ENCODE measurements at places on chromosomes 3 and 15.

GRCh38 chr3:5052247-5052646 is 69.8 kb upstream of the ARL8B start:
- no peak for DNase-seq

- no peak for DNase-seq
Measured at GRCh38 chr15:56298723-56299122, 55.0 kb upstream of the RFX7 start.

GRCh38 chr15:71659730-71660067 is 150.7 kb upstream of the NR2E3 start:
- DNase-seq, result no peak

DNA sequence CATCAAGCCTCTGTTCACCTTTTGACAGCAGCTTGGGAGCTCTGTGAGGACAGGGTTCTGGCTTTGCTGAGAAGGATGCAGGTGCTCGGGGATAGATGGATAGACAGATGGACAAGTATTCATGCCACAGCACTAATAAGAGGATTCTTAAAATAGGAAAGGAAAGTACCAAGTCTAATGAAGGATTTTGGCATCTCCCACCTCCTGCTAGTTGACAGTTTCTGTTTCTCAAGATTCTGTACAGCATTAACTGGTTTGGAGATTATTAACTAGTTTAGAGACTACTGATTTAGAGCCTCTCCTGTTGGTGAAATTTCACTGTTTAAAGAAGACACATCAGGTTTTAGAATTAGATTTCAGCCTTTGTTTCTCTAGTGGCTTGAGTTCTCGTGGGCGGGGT is 152.3 kb downstream of the CACNA1D start:
- DNase-seq, result no peak

DNA sequence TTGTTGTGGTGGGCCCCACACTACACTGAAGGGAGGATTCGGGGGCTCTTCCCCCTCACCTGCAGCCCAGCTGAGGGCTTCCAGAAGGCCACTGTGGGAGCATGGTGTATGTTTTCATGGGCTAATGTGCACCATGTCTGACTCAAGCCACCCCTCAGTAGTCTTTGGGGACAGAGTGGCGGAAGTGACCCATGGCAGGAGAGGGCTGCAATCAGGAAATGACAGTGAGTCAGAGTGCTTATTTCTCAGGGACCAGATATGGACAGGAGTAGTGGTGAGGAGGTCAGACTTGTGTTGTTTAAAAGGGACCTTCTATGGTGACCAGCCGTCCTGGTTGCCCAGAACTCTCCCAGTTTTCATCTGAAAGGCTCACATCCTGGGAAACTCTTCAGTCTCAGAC is 32.8 kb upstream of the SLC9A9 start:
- no peak for DNase-seq

DNA sequence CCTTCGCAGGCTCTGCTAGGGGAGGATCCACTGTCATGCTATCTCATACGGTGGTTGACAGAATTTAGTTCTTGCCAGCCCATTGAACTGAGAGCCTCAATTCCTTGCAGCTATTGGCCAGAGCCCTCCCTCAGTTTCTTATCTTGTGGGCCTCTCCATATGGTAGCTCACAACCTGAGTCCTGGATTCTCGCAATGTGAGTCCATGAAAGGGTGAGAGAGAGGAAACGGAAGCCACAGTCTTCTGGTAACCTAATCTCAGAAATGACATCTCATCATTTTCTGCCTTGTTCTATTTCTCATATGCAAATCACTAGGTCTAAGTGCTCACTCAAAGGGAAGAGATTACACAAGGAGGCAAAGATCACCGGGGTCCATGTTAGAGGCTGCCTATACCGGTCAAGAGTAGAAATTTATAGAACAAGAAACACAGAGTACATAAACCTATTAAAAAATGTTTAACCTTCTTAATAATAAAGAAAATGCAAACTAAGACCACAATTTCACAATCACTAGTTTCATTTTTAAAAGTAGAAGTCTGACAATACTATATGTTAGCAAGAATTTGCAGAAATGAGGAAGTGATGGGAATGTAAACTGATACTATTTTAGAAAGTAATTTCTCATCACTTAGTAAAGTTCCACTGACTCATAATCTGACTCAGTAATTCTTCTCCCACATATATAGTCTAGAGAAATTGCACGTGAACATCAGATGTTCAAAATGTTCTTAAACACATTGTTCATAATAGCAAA is 378.4 kb upstream of the AGTR1 start:
- peak; percentile 41 for DNase-seq

DNA sequence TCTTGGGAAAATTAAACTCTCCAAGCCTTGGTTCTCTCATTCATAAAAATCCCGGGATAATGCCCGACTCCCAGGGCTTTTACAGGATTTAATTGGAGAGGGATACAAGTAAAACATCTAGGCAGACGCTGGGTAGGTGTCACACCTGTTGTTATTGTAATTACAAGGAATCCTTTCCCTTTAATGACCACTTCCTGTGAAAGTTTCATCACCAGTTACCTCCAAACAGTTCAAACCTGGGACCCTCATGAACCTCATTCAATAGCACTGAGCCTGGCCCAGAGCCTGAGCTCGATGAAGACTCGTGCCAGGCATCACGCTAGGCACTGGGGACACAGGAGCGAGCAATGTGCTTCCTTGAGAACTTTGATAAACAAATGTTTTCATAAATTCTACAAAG is 2.1 kb upstream of the RYK start:
- no peak for DNase-seq

DNA sequence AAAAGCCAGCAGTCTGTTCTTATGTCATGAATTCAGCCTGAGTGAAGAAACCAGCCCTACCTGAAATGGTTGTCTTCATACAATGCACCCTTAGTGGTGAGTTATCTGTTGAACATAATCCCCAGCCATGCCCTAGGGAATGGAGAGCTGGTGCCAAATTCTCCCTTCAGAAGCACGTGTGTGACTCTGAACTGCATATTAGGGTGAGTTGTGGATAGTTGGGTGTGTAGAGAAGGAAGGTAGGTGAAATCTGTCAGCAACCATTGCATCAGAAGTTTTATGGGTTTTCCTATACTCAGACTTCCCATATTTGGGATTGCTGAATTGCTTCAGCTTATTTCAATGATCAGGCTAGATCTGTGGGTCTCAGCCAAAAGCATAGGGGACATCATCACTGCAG is 46.5 kb upstream of the TP63 start:
- no peak for DNase-seq

GRCh38 chr3:97979610-97980009 is 7.4 kb upstream of the RIOX2 start:
- DNase-seq, result no peak

DNA sequence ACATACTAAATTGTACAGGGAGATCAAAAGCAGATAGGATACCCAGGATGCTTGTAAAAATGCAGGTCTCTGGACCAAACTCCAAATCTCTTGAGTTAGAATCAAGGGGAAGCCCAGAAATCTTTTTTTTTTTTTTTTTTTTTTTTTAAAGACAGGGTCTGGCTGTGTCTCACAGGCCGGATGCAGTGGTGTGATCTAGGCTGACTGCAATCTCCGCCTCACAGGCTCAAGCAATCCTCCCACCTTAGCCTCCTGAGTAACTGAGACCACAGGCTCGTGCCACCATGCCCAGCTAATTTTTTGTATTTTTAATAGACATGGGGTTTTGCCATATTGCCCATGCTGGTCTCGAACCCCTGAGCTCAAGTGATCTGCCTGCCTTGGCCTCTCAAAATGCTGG is 373.5 kb downstream of the SHQ1 start:
- peak; percentile 40 for DNase-seq

DNA sequence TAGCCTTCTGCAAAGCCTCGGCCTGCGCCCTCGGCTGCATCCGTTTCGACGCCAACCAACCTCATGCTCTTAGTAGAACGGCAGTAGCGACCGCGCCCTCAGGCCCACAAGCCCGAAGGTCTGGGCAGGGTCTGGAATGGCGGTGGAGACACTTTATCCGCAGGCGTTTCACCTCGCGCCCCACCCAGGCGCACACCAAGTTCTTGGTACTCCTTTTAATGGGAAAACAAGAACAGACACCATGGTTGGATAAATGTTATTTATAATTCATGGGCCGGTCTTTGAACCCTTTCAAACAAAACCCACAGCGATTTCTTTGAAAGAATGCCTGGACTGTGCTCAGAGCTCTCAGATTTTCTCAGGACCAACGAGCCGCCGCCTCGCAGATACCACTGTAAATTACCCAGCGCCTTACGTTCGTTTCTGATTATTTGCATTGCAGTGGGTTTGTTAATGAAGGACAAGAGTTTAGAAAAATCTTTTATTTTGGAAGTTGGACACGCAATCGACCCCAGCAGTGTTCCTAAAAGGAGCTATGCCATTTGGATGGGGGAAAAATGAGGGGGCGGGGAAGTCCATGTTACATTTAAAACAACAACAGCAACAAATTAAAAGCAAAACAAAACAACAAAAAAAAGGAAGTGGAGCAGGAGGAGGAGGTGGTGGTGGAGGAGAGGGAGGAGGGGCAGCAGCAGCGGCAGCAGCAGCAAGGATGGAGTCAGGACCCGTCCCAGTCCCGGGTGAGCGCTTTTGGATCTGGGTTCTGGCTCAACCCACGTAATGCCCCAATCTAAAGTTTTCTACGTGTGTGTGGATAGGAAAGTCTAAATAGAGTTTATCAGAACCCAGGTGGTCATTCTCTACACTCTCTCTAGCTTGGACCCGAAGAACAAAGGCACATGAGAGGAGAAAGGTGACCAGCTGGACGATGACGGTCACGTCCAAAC is 993 bp upstream of the ISL2 start:
- DNase-seq, result peak; percentile 62

DNA sequence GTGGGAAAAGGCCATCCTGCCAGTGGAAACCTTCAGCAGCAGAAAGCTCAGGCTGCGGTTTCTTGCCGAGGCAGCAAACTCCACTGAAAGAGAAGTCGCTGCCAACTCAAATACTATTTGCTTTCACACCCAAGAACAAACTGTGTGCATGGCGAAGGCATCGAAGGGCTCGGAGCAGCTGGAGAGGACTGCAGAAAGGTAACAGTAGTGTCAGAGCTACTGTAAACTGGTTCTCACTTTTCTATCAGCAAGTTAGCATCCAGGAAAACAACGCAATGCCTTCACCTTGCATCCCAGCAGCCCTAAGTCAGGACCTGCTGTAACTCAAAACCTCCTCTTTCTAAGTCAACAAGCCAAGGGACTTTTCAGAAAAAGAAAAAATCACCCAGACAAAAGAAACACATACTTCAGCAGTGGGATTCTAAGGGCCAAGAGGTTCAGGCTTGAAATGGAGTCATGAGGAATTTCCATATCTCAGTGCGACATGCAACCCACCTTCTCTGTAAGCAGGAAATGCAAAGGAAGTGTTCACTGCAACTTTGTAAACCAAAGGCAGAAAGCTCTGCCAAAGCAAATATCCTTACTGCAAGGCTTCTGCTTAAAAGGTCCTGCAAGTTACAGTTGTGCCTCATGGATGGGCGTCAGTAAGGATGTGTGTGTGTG is 193.5 kb downstream of the FOXP1 start:
- peak; percentile 84 for DNase-seq

DNA sequence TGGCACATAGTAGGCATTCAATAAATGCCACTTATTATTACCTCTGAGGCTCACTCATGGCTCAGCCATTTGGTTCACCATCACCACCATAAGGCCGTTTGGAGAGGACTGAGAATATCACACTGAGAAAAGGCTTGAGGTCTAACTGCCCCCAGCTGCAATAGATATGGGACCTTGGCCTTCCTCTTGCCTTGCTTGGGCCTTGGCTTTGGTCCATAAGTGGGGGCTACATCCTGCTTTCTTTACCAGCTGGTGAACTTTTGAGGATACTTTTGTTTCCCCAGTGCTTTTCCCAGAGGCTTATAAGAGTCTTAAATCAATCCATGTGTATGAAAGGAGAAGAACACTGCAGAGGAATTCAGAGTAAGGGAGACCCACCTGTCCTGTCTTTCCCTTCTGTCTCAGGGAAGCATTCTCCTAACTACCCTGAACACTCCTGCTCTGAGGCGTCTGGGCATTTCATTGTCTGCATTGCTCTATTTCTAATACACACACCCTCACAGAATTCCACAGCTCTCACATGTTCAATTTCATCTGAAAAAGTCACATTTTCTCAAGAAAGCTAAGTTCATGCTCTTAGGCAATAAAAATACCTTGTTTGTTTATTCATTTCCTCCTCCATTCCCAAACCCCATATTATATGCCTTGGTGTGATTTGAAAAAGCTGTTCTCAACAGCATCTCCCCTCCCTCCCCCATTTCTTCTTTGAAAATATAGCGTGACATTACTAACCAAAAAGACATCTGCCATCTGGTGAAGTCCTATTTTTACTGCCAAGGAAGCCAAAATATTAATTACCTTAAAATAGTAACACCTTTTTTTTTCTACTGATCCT is 22.5 kb upstream of the KCNMB2 start:
- no peak for DNase-seq

DNA sequence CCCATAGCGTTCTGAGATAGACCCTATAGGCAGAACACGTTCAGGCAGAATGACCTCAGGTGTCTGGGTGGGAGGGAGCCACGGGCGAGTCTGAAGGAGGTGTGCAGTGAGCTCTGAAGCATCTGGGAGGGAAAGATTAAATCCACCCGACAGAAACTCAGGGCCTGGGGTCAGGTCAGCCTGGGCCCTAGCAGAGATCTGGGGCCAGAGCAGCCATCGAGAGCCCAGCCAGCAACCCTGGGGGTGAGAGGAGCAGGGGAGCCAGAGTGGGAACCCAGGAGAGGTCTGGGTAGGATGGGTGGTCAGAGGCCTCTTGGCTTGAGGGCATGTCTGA is 22.1 kb downstream of the SNX33 start:
- DNase-seq, result no peak

GRCh38 chr15:57224664-57225063 is 151.6 kb upstream of the CGNL1 start:
- no peak for DNase-seq

GRCh38 chr3:45795509-45795881 is 841 bp downstream of the SLC6A20 start:
- no peak for DNase-seq

DNA sequence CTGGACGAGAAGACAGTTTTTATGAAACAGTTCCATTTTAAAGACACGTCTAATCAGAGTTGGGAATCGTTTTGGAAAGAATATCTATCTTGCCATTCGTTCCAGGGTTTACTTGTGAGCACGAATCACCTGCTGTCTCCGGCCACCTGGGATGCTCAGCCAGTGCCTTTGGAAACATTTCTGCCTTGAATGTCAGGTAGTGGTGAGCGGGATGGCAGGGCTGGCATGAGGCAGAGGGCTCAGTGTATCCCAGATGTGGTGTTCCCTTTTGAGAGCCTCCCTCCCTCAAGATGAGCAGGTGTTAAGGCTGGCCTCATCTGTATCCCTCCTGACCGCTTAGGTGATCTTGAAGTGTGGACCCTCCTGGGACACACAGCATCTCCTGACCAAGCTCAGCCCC is 47.9 kb upstream of the PLXNA1 start:
- no peak for DNase-seq

DNA sequence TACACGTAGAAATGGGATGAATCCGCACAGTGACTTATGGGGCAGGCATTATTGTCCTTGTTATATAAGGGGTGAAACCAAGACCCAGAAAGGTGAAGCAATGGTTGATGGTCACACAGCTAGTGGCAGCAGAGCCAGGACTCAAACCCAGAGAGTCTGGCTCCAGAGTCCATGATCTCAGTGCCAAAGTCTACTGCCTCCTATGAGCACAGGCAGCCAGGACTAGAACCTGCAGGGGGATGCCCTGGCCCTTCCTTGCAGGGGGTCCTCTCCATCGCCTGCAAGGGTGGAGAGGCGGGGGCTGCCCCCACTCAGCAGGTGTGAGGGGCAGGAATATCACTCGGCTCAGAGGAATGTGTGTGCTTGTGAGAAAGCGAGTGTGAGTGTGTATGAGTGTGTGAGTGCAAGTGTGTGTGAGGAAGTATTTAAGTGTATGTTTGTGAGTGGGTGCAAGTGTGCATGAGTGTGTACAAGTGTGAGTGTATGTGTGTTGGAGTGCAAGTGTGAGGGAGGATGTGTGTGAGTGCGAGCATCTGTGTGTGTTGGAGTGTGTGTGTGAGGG is 44.7 kb downstream of the UMPS start:
- no peak for DNase-seq
